ENCODE measurements at places on chromosomes 1 and 21.

DNA sequence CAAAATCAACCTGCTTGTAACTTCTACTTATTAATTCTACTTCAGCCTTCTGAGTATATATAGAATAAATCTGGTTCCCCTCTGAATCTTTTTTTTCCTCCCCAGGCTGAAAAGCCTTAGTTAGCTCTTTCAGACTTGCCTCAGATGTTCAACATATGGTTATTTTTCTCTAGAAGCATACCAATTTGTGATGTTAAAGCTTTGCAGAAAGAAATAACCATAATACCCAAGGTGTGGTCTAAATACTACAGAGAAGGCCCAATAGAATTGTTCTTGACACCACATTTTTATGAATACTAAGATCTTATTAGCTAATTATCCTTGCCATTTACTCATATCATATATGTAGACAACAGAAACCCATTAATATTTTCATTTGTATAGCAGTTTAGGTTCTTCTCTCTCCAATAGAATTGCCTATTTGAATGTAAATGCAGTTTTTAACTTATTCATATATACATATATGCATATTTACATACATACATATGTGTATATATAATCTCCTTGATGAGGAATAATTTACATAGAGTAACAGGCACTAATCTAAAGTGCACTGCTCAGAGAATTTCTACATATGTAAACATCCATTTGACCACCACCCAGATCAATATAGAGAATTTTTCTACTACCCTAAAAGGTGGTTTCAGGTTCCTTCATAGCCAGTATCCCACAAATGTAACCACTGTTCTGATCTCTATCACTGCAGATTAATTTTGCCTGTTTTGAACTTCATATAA is 175.2 kb upstream of the IVNS1ABP start:
- no peak for DNase-seq

DNA sequence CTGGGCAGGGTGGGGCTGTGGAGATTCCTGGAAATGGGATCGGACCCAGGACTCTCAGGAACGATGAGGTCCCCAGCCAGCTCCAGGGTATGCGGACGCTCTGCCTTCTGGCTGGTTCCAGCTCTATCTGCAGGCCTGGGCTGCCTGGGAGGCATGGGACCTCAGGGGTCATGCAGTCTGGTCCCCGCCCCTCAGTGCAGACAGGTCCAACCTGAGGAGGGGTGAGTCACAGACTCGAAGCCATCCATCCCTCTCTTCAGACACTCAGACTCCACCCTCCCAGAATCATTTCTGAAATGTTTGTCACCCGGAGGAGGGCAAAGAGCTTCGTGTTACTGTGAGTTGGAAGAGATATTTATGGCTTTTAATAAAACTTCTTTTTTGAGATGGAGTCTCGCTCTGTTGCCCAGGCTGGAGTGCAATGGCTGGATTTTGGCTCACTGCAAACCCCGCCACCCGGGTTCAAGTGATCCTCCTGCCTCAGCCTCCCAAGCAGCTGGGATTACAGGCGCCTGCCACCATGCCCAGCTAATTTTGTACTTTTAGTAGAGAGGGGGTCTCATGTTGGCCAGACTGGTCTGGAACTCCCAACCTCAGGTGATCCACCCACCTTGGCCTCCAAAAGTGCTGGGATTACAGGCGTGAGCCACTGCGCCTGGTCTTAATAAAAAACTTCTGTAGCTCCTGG is 5.9 kb upstream of the MYOM3 start:
- DNase-seq = no peak

DNA sequence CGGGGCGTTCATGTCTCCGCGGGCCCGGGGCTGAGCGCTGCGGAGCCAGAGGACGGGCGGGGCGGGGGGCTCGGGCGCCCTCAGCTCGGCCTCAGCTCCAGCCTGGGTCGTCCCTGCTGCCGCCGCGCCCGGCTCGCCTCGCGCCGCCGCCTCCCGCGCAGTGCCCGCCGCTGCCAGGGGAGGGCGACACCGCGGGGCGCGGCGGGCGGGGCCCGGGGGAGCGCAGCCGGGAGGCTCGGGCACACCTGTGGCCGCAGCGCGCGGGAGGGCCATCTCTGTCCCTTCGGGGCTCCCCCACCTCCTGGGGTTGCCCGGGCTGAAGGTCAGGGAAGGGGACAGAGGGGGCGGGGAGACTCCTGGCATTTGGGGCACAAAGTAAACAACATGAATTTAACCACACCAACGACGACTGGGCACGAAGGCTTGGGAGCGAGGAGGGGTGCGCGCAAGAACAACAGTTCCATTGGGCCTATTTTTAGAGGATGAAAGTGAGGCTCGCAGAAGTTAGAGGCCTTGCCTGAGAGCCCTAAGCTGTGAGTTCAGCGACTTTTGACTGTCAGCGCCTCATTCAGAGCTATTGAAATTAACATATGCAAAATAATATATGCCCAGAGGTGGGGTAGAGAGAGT is at the start of gene FAM131C:
Gene FAM131C, minus strand, starts transcription at position 162 of the 630 bp plus-strand sequence. CDS start 209 bp downstream, outside the sequence.
- no peak for DNase-seq

DNA sequence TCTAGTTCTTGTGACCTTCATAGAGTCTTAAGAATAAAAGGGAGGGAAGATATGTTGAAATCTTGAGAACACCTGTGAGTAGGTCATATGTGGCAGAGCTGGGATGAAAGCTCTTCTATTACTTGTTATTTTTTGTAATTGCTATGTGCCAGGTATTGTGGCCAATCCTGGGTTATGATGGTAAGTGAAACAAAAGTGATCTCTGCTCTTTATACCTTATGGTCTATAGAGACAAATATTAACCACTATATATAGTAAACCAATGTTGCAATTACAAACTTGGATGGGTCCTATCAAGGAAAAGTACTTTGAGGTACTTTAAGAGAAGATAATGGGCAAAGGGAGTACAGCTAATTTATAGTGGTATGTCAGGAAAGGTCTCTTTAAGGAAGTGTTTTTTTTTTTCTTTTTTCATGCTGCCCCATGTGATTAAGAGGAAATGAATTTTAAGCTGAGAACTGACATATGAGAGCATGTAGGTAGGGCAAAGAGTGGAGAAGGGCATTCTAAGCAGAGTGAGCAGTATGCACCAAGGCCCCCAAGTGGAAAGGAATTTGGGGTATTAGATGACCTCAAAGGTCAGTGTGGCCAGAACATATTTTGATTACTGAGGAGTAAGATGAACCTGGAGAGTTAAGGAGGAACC is 43.3 kb downstream of the POU2F1 start:
- no peak for DNase-seq

DNA sequence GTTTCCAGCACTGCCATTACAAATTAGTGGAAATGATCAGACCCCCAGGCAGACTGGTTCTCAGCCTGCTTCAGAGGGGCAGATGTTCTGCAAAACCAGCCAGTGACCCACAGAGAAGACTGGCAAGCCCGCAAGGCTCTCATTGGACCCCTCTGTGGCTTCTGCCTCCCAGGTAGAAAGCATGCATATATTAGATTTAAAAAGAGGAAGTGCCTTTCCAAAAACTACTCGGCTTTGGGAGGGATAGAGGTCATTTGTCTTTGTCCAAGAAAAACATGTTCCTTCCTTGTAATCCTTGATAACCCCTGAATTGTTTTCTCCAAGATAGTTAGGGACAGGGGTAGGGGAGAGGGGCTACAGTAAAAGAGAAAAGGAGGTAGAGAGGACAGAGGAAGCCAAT is 11.8 kb downstream of the HIVEP3 start:
- DNase-seq = no peak

DNA sequence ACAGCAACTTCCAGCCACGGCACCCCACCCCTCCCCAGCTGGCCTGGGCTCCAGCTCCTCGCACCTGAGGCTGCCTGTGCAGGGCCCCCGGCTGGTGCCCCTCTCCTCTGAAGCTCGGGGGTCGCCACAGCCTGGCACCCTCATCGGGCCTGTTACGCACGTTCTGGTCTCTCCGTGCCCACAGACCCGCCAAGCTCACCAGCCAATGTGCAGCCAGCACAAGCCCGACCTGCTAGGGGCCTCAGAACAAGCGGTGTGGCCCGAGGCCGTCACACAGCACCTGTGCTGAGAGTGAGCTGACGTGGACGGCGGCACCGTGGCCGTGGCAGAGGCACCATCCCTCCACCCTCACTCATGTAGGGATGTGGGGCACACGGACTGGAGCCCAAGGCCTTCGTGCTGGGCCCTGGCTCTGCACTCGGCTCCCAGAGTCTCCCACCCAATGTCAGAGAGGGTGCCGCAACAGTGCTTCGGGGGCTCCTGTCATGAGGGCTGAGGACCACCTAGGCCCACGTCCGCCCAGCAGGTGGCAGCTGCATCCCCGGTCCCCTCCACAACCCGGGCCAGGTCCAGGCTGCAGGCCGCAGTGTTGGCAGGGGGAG is 4.4 kb upstream of the SAMD11 start:
- DNase-seq = no peak
